ENCODE measurements at places on chromosomes 5 and 9.

- no peak for DNase-seq
These were observed 21.0 kb upstream of the TBCA start for GRCh38 chr5:77797136-77797535.

DNA sequence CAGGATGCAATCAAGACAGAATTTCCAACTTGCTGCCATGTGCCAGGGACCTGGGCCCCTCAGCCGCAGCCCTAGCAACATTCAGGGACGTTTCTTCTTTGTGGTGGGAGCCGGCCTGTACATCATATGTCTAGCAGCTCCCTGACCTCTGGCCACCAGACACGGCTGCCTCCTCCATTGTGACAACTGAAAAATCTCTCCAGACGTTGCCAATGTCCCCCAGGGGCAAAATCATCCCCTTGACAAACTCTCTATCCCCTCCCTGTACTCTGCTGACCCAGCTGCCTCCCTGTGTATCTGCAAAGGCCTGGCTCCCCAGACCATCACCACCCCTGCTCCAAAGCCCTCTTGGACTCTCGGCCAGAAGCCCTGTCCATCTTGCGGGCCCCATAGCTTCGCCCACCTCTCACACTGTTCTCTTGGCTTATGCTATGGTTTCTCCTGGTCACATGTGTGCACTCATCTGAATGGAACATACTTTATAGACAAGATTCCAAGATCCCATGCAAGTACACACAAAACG lies 40.8 kb downstream of the BICD2 start:
- no peak for DNase-seq

DNA sequence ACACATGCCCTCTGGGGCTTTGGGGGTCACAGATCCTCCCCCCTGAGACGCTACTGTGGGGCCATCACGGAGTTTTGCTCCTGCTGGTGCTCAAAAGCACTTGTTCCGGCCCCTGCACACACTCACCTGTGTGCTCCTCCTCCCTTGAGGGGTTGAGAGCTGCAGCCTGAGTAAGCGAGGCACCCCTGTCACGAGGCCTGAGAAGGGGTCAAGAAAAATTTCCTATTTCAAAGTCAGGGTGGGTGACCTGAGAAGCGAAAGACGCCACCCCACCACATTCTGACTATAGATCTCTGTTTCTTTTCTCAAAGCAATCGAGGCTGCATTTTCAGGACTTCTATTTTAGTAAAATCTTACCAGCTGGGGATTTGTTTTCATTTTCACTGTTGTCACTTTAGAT lies 138.5 kb downstream of the DCP2 start:
- no peak for DNase-seq

DNA sequence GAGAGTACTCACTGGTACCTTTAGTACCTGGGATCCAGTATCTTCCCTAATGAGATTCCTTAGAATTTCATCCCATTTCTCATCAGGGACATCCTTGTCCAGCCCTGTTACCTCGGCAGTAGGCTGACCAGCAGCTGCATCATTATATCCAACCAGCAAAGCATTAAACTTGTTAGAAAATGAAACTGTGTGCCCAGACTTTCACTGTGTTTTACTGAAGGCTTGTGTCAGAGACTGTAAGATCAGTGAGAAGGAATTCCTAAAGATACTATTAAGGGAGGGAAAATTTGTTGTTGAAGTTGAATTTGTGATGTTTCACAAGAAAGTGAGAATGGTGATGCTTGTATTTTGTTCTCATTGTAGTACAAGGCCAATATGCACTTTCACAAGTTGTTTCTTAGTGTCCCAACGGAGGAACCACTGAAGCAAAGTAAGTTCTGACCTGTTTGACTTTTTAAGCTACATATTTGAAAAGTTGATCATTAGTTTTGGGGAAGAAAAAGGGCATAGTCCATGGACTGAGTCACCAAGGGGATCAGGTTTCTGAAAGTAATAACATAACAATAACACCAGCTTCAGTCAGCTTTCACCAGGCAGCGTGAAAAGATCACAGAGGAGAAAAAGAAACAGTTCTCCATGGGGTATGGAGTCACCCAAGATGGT lies 48.8 kb downstream of the GRAMD2B start:
- peak; percentile 62 for DNase-seq

DNA sequence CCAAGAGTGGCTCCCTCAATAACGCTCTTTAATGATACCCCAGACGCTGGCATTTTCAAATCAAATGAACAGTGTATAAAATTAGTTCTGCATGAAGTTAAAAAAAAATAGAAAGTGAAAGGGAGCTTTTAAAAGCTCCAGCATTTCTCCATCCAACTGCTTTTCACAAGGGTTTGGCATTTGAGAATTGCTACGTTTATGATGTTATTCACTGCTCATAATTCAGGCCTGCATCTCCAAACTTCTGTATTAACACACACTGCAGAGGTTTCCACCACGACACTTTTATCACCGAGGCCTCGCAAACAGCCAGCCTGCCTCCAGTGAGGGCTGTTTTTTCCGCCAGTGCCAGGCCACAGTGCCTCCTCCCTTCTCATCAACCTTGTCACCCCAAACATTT lies 205.5 kb upstream of the EFNA5 start:
- DNase-seq, result no peak

DNA sequence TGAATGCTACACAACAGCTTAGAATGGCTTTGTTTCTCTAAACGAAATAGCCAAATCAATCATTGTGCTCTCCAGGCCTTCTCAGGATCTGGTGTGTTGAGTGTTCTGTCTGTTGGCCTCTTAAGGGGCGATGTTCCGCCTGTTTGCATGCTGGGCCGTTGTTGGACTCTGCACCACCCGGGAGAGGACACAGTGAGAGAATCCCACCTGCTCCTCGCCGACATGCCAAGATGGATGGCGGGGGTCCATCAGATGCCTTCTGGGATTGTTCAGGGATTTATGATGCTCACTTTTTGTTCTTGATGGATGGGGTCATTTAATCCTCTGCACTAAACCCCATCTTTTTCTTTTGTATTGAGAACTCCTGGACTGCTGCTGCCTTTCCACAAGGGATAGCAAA lies 159.9 kb downstream of the NTRK2 start:
- no peak for DNase-seq
